ENCODE measurements at places on chromosomes 5 and 9.

GRCh38 chr9:959914-960313 lies 16.5 kb upstream of the DMRT3 start:
- no peak for DNase-seq

DNA sequence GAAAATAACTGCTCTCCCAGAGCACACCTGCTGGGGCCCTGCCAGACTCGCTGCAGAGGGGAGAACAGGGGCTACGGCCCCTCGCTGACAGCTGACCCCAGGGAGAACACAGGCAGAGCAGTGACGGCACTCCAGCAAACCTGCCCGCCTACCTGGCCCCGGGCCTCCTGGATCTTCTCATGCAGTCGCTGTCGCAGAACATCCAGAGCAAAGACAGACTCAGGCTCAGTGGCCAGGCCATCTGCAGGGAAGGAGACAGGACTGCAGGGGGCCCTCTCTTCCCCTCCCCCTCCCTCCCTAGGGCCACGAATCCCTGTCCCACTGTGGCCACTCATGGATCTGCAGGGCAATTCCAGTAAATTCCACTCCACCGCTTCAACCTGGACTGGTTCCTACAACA lies 2.4 kb downstream of the SURF6 start:
- DNase-seq = no peak

GRCh38 chr5:112977440-112977861 lies 853 bp downstream of the DCP2 start:
- no peak for DNase-seq

DNA sequence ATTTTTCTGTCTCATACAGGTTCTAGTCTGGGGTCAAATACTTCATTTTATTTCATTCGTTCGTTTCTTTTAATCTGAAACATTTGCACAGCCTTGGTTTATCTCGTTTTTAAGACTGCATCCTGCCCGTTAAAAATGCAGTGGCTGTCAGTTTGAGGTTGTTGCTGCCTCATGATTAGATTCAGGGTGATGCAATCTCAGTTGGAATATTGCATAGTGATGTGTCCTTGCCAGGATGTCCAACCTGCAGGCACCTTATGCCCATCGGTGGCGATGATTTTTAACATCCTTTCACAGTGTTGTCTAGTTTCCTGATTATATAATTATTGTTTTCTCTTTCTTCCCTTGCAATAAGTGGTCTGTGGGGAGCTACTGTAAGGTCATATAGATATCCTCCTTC lies 45.1 kb downstream of the SH3GL2 start:
- no peak for DNase-seq

DNA sequence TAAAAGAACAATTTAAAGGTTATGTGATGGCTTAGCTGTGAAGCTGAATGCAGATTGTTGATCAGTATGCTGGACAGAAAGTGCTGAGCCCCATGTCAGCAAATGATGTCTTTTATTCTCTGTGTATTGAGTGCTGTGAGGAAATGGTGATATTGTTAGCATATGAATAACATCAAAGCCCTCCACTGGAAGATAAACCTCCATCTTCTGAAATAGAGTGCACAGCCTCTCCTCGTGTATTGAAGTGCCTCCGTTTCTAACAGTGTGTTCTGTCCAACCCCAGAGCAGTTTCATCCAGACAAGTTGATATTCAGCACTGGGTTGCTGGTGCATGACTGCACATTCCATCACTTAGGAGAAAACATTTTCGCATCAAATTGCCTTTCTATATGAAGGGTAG lies 242.9 kb downstream of the CSNK1G3 start:
- DNase-seq = no peak

GRCh38 chr5:139063664-139064054 lies 134.5 kb downstream of the SIL1 start:
- no peak for DNase-seq

DNA sequence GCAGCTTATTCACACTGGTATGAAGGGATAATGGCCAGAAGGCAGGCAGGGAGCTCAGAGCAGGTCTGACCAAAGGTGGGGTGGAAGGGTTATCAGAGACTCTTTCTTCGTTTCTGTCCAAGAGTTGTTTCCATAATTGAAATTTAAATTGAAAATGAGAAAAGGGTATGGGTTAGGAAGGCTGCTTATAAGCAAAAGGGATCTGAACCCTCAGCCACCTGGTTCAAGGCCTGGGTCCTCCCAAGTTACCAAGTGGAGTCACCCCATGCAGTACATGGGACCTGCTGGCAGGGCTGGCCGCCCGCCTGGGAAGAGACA lies 17.8 kb downstream of the EEIG1 start:
- no peak for DNase-seq

DNA sequence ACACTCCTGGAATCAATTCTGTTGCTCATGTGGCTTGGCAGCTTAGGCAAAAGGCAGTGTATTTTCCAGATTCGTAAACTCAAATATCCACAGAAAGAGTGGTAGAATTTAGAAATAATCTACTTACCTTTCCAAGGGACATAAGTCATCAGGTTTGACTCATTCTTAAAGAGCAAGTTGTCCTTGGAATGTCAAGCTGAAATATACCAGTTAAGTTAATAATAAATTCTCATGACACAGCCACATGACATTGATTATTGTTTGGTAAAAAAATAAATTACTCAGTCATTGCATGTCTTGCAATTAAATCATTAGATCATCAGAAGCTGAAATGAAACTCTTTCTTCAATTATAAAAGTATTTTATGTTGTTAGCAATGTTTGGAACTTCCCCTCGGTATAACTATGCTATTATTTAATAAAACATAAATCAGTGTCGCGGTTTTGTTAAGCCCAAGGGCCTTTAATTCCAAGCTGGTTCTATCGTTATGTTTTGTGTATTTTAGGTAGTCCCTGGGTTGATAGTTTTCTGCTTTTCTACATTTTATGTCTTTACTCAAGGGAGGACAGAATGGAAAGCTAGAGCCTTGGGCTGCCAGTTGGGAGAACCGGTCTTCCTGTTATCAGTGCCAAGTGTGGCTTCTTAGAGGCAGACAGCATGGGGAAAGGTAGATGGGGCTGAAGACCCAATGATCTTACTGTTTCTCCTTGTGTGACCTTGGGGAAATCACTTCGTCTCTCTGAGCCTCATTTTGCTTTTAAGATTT lies 79.3 kb upstream of the PRLR start:
- DNase-seq = no peak

DNA sequence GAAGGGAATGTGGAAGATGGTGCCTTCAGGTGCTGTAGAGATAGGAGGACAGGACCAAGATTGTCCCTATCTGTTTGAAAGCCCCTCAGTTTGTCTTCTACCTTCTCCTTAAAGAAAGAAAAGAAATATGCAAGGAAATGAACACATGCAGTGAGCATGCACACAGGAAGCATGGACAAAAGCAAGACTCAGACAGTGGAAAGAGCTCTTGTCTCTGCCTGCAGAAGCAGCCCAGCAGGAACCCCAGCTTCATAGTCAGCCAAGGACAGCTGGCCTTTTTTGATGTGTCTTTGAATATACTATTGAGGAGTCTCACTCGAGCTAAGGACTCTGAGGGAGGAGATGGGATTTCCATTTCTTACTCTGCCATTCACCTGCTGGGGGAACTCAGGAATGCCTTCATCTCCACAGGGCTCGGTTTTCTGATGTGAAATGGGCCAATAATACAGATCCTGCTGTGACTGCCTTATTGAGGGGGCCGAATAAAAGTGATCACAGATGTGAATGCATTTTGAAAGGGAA lies 132.5 kb upstream of the ADRA1B start:
- DNase-seq = no peak

- peak; percentile 10 for DNase-seq
Observed at GRCh38 chr5:18393565-18394442, 759.5 kb downstream of the TAF11L14 start.

DNA sequence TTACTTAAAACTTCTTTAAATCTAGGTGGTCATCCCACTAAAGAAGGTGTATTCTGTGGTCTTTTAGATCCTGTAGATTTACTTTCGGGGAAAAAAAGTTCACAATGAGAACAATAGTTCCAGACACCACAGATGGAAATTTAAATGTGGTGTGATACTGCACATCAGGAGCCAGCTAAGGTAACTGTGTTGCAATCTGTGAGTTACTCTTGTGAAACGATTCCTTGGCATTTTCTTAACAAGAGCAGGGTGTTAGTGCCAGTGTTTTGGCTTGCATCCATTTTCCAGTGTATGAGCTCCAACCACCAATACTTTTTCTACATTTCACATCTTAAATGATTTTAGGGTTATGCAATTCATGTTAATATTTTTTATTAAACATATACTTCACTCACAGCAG lies 674.5 kb downstream of the CETN3 start:
- no peak for DNase-seq

DNA sequence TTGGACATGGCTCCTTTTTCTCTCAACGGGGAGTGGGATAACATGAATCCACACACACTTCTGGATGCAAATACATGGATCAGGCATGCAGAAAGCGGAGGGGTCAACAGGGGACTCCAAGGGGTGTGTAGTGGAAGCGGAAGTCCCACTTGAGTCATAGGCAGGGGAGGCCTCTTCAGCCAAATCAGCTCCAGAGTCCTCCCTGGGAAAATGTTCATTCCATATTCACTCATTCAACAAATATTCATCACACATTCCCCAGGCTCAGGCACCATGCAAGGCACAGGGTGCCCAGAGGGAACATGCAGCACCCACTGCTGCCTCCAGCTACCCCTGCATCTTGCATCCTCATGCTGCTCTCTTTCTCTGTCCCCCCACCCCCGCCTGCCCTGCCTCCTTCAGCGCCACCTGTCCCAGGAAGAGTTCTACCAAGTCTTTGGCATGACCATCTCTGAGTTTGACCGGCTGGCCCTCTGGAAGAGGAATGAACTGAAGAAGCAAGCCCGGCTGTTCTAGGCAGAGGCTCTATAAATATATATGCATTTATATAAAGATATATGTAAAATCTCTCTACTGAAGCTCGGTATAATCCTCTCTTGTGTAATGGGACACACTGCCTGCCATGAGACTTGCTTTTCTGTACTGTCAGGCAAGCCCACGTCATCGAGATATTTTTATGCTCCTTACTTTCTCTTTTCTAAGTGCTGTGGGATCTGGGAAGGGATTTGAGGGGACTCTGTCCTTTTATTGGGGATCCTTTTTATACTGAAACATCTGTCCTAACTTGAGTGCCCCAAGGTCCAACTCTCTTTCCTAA lies 13.6 kb upstream of the AFAP1L1 start:
- no peak for DNase-seq

- DNase-seq = no peak
Observed at GRCh38 chr9:86406366-86406765, 52.2 kb upstream of the TUT7 start.

DNA sequence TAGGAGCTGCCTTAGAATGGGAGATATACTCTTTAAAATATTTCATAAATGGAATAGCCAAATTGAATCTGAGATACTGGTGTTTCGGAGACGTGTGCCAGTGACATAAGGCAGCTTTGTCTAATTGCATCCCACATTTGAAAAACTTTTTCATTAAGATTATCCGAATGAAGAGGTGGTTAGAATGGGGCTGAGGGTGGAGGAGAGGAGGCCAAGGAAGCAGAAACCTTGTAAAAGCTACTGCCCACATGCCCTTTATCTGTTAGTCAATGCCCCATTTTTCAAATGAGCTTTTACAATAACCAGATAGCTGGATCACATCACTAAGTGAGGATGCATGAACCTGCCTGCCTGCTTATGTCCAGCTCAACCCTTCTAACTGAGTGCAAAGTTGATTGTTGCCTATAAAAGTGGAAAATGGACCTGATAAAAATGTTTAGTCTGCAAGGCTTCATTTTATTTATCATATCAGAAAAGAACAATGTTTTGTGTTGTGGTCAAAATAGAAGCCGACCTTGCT lies 34.8 kb downstream of the SNX24 start:
- no peak for DNase-seq

DNA sequence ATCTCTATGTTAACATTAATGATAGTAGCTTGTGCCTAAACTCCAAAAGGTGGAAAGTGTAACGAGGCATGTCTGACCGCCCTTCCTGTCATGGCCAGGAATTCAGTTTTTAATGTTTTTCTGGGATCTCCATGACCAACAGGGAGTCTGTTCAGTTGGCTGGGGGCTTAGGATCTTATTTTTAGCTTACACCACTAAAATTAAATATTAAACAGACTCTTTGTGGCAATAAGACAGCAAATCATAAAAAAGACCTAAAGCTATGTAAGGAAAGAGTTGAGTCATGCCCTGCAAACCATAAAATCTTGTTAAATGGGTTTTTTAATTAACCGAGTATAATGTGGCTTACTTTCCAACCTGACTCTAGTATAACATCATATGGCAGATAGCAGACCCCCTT lies 247.8 kb downstream of the DIRAS2 start:
- DNase-seq = no peak

DNA sequence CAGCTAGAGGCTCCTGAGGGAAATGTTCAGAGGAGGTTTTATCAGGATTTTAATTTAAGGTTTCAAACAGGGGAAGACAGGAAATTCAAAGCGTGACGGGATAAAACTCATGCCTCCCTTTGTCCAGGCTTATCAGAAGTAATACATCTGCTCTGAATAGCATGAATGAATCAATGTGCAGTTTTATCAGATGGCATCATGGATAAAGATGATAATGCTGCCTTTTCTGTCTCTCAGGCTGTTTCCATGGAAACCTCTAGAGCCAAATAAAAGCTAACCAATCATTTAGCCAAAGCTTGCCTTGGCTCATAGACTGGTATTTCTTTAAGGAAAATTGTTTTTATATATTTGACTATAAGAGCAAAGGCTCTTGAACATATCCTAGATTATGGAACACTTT lies 16.4 kb downstream of the MFAP3 start:
- DNase-seq = no peak

DNA sequence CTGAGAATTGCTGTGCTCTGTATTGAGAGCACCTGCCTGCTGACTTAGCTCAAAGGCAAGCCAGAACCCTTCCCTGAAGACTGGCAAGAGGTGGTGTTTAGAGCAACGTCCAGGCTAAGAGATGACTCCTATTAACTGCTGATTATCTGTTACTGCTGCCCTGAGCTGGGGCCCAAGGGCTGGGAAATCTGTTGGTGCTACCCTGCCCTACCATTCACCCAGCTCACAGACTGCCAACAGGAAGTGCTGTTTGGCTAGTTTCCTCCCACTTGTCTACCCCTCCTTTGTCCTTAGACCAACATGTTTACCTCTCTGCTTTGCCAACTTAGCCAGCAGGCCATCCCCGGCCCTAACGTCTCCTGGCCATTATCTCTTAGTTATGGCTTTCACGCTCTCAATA lies 6.9 kb downstream of the RAB24 start:
- DNase-seq = no peak

DNA sequence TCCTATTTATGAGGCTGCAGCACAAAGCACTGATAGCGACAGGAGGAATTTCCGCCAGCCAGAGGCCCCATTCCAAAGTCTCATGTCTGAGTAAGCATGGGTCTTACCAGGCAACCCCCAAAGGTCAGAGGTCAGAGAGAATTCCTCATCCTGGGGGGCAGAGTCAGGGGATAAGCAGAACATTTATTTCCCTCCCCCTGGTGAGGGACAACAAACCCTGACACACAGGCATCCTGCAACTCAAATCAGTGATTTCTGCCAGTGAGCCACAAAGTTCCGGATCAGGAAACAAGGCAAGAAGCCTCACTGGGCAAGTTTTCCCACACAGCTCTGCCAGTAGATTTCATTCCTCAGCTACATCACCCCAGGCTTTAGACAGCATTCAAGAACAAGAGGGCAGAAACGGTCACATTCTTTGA lies 37.0 kb downstream of the ADAMTS12 start:
- DNase-seq = no peak

- DNase-seq = no peak
Observed at GRCh38 chr5:55973296-55973695, 21.5 kb downstream of the IL6ST start.

GRCh38 chr5:79829260-79829659 lies 139.6 kb downstream of the CMYA5 start:
- DNase-seq = no peak

- DNase-seq = peak; percentile 54
Observed at GRCh38 chr5:137498736-137499505, at the start of gene SPOCK1. TSS of gene SPOCK1 (minus strand) at chr5:137499326.

Measured in T-helper 17 cell (primary cell).